ENCODE measurements at places on chromosomes 11 and 22.

GRCh38 chr11:67006029-67006884 is 16.7 kb upstream of the SYT12 start:
- peak; percentile 18 for DNase-seq

- DNase-seq, result peak; percentile 74
Observed at GRCh38 chr11:13962562-13963168, at the start of gene SPON1. Gene SPON1 (plus strand): TSS chr11:13962723. CDS start chr11:13962905, 182 bp downstream.

DNA sequence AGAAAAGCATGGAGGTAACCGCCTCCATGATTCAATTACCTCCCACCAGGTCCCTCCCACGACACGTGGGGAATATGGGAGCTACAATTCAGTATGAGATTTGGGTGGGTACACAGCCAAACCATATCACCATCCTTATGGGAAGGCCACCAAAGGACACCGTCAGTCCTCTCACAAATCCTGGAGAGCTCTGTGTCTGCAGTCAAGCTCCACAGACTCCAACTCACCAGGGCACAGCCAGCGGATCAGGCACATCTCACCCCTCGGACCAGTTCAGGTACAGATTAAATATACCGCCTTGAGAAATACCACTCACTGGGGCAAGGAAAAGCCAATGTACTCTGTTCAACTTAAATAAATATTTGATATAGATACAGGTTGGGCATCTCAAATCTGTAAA is 100.3 kb downstream of the MICAL3 start:
- DNase-seq, result no peak

GRCh38 chr22:48299124-48299523 is 1528.5 kb downstream of the BRD1 start:
- no peak for DNase-seq

GRCh38 chr11:20114588-20114987 is 45.7 kb downstream of the DBX1 start:
- no peak for DNase-seq

DNA sequence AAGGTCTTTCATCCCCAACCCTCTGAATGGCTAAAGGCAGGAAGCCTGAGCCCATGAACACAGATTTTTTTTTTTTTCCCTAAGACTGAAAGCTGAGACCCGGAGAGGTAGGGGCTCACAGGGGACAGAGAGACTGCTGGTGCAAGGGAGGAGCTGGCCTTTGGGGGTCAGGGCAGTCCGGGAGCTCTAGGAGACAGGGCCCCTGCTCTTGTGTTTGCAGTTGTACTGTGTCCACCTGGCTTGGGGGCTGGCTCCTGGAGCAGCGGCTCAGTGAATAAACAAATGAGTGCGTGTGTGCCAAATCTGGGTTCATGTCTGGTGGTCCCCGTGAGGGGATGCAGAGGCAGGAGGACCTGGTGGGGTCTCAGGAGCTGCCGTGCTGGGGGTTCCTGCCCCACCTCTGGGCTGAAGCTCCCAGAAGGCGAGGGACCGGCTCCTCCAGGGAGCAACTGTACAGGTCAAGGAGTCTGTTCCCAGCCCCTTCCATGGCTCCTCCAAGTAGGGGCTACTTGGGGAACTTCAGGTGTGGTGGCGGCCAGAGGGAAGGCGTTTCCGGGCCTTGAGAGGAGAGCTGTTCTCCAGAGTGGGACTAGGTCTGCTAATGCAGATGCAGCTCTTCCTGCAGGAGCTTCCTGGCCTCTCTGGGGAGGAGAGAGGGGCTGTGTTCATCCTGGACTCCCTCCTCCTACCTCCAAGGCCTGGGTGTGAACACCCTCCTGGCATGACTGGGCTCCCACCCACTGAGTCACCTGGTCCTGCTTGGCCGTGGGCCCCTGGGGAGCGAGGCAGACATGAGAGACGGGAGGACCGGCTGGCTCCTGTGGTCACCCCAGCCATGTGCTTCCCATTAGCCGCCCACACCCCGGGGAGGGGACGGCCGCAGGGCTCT is 57.6 kb downstream of the FBXO7 start:
- DNase-seq, result no peak

GRCh38 chr11:33667819-33668467 is 32.7 kb downstream of the C11orf91 start:
- DNase-seq, result no peak

DNA sequence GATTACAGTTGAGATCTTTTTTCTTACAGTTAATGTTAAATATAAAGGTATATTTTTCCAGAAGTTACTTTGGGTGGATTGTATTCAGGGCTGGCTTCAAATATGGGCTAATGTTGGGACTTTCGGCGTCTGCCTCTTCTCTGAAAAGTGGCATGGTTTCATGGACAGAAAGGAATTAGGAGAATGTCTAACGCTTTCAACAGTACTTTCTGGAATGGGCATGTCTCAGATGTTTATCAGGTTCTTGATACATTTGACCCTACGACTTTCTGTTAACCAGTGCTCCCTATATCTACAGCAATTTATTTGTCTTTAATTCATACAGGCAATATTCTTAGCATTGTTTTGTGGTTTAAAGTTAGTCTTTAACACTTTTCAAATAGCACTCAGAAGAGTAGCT is 33.7 kb downstream of the ZC3H12C start:
- DNase-seq, result no peak

DNA sequence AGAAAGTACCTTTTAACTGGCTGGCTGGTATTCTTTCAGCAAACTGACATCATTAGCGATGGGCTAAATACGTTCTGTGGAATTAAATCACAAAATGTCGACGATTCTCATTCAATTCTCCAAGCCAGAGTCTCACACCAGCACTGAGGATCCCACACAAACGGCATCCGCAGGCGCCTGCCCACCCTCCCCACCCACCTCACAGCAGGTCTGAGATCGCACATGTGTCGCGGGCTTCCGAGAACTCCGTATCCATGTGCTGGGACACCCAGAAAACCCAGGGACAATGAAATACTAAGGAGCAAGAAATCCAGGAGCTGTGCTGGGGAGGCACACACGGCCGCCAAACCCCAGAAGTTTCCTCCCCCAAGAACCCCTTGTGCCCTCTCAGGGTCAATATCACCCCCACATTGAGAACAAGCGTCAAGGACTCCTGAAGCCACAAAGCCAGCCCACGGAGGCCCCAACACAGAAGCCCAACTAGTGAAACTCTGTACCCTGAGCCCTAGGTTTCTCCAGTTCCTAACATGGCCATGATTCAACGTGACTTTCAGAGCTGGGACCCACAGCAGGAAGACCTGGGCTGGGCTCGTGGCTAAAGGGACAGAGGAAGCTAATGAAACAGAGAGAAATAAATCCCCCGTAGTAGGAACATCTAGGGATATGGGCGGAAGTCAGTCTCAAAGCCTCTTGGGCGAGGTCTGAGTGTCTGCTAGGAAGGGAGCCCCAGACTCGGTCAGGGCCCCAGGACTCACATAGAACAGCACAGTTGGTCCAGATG is 8.0 kb downstream of the TOLLIP start:
- DNase-seq, result no peak

- DNase-seq, result no peak
Observed at GRCh38 chr11:119370486-119371046, 10.9 kb downstream of the USP2 start.

DNA sequence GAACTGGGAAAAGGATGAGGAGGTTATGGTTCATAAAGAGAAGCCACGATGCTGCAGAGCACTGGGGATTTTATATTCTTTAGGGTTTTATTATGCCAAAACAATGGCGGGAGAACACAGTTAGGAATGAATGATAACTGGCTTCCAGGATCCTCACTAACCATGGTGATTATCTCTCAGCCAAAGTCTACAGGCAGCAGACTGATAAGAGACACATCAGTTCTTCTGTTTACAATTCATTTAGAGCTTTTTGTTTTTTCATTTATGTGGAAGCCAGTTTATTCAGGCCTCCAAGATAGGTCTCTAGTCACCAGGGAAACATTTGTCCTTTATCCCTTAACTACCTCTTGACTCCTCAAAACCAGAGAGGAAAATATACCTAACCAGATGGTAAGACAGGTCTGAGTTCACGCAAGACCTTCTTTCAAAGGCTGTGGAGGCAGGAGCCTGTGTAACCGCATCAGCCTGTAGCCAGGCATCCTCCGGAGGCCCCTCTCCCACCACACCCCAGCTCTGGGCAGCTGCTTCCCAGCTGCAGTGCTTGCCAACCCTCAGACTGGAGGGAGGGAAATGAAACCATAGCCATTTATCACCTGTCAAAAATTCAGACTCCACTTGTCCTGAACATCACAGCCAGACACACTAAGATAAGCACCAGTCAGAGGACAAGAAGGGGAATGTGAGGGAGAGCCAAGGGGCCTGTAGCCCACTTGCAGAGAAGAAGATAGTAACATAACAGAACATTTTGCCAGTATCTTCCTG is 57.2 kb upstream of the FAM181B start:
- DNase-seq, result no peak

GRCh38 chr11:17988465-17988864 is 24.4 kb downstream of the SERGEF start:
- no peak for DNase-seq

DNA sequence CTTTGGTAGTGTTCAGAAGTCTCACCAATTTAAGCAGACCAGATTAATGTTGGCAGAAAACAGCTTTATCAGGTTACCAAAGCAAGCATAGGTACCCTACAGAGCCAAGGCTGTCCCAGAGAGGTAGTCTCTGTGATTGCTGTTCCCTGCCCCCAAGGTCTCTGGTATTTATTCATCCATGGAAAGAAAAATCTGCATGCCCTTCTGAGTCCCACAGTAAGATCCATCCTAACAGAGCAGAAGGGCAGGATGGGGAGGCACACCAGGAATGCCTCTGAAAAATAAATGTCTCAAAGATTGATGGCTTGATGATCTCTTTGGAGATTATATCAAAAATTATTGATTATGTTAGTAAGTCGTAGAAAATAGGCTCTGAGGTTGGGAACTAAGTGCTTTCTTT is 122.8 kb downstream of the FAT3 start:
- DNase-seq, result no peak

DNA sequence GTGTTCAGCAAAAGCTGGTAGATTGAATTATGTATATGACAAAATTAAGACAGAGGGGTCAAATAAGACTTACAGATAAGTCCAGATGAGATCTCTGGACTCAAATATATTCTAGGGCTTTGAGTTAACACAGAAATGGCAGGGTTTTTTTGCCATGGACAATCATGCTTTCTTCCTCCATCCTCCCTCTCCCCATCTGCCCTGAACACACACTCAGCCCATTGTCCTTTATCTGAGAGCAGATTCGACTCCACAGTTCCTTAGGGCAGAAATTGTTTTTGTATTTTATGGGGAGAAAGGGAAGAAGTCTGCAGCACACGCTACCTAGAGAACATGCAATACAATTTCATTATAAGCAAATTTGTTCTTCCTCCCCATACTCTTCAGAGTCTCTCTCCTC is 86.8 kb downstream of the SLC1A2 start:
- DNase-seq, result no peak

DNA sequence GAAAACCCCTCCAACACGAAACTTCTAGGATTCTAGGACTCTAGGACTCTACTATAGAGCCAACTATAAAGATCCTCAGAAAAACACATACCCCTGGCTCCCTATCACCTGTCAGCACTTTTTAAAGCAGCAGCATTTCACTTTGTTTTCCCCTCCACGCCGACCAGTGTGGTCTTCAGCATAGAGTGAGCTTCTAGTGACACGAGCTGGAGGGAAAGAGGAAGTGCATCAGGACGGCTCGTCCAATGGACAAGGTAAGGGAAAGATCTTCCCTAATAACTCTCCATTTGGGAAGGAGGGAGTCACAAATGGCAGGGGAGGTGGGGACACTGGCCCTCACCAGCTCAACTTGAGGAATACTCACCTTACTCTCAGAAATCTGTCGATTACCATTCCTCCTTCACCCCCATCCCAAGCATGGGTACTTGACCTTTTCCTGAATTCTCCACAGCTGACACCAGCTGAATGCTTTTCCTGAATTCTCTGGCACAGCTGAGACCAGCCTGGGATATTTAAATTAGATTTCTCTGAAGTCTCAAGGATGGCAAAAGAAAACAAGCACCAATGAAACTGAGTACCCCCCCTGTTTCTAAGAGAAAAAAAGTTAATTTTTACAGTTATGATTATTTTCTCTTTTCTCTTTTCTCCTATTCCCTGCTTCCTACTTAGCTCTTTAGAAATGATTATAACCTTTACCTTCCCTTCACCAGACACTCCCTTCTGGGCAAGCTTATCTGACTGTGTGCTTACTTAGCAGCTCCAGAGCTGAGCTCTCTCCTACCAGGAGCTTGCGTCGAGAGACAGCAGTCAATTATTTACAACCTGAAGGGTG is 33.3 kb upstream of the NNMT start:
- DNase-seq, result no peak

DNA sequence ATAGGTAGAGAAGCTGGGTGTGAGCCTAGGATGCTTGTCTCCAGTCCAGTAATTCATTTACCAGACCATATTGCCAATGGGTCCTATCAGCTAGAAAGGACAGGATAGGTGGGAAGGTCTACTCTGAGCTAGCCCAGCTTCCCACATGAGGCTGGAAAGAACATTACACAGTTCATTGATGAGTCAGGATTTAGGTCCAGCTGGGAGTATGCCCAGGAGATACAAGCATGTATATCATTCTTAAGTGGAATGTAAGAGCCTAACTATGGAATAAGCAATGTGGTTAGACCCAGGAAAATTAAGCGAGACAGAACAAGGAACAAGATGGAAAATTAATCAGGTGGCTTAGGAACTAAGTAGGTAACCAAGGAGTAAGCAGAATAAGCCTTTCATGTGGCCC is 59.0 kb upstream of the TBCEL start:
- no peak for DNase-seq

GRCh38 chr11:1008803-1009145 is 27.7 kb downstream of the MUC6 start:
- no peak for DNase-seq

DNA sequence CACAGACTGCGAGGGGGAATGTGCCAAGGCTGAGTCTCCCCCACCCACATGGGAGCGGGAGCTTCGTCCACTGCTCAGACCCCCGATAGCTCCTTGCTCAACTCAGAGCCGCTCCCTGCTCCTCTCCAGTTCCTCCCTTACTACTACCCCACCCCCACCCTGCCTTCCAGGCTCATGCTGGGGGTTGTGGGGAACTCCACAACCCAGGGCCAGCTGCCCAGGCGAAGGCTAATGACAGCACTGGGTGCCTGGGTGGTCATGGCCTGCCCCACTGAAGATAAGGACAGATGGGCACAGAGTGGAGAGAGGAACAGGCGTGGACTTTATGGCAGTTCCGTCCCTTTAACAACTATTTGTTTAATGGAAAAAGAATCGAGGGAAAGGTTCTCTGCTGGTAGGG is 73.7 kb downstream of the PDE2A start:
- DNase-seq, result no peak

- DNase-seq, result no peak
Observed at GRCh38 chr11:120031156-120031555, 106.8 kb downstream of the TRIM29 start.

DNA sequence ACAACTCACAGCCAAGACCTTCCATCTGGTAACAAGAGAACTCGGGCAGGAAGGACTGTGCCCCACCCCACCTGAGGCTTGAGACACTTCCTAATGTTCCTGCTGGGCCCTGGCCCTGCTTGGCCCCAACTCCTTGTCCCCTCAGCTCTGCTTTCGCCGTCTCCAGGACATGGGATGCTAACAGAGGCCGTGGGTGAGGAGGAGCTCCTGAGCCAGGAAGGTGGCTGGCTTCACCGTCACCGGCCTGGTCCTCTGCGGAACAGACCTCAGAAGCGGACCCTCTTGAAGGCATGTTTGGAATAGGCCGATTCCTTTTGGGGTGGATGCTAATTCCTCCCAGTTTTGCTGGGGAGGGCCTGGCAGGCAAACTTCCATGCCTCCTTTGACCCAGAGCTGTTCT is 154.3 kb downstream of the CACNA1I start:
- DNase-seq, result no peak

All from midbrain (tissue), 1 donor.